NCI-H2171 (cell line): ENCODE measurements at places on chromosomes 6 and 20.

GRCh38 chr20:2871661-2872458 lies 1.4 kb upstream of the PTPRA start:
- no peak for DNase-seq

- no peak for DNase-seq
Measured at GRCh38 chr20:14921513-14921912, 584.1 kb upstream of the FLRT3 start.

- no peak for DNase-seq
Measured at GRCh38 chr6:24900917-24901697, 34.7 kb downstream of the RIPOR2 start.

DNA sequence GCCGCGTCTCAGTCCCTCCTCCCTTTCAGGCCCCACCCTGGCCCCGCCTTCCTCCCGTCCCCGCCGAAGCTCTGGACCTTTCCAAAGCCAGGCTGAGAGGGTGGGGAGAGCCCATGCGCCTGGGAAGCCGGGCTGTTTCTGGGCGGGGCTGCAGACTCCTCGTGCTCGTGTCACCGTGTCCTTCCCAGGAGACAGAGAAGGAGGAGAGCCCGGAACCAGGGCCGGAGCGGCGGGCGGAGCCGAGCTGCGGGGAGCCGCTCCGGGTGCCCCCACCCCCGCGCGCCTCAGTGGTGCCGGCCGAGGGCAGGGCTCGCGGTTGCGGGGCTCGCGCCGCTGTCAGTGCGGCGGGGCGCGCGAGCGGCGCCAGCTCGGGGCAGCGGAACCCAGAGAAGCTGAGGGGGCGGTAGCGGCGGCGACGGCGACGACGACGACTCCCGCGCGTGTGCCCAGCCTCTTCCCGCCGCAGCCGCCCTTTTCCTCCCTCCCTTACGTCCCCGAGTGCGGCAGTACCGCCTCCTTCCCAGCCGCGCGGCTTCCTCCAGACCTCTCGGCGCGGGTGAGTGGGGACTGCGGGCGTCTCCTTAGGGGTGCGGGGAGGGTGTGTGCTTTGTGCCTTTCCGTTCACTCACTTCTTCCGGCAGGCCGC lies at the start of gene RALY:
Gene RALY (plus strand): TSS at position 336 of the 646 bp plus-strand sequence. CDS start 78,164 bp downstream, outside the sequence.
- DNase-seq: peak; percentile 91

DNA sequence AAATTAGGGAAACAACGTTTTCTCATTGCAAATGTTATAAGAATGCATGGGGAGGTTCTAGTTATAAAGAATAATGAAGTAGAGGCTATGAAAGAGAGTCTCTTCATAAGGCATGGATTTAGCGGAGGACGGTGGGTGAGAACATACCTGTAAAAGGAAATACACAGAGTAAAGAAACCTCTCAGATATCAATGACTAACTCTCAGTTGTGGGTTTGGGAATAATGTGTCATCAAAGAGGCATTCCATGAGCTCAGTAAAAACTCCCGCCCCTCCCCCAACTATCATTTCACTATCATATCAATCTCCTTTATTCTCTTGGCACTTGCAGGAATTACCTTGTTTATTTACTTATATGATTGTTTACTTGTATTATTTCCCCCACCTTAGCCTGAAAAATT lies 695.4 kb downstream of the PTPRT start:
- DNase-seq: no peak
